ENCODE measurements at places on chromosomes 1 and 21.
A peak's percentile ranks its signal among the peaks of the same experiment; 100 is the strongest.

DNA sequence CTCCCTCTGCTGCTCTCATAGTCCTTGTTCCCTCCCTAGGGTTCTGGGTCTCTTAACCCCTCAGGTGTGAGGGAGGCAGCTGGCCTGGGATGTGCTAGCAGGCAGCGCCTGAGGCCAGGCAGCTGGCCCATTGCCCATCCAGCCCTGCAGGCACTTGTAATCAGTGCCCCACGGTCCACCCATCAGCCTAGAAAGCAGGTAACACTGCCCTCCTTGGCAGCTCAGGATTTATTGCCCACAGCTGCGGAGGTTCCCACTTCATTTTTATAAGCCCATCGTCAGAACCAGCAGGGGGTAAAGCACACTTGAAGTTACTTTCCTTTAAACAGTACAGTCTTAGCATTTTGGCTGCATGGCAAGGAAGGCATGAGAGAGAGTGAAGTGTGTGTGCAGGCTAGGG is 70.6 kb downstream of the TMEM53 start:
- no peak for DNase-seq

DNA sequence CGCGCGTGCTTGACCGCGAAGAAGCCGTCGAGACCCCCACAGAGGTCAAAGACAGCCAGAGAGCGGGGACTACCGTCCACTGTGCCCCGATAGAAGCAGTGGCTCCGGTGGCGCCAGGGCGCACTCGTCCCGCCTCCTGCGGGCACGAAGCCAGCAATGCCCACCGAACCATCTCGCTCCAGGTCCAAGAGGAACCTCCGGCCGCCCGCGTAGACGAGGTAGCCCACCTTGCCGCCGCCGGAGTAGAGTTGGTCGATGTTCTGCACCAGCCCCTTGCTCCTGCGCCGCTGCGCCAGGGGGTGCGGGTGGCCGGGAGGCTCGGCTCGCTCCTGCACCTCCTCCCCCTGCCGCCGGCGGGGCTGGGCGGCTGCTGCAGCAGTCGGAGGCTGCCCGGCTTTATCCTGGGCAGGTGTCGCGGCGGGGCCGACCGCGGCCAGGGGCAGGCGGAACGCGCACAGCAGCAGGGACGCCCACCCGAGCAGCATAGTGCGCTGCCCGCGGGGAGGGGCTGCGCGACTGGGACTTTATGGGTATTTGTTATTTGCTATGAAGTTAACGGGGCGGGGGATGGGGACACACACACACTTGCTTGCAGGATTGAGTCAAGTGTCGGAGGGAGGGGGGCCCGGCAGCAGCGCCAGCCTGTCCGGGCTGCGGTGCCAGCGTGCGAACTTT is 844 bp downstream of the ADAMTS5 start:
- DNase-seq: no peak

GRCh38 chr1:243529512-243529911 is 273.7 kb downstream of the SDCCAG8 start:
- DNase-seq: no peak

GRCh38 chr1:159924025-159924790 is 1.1 kb downstream of the TAGLN2 start:
- DNase-seq: peak; percentile 21

GRCh38 chr1:95071539-95071938 is 1.2 kb downstream of the ALG14 start:
- DNase-seq: no peak
